HAP-1 (cell line): ENCODE measurements at places on chromosomes 4 and X.

DNA sequence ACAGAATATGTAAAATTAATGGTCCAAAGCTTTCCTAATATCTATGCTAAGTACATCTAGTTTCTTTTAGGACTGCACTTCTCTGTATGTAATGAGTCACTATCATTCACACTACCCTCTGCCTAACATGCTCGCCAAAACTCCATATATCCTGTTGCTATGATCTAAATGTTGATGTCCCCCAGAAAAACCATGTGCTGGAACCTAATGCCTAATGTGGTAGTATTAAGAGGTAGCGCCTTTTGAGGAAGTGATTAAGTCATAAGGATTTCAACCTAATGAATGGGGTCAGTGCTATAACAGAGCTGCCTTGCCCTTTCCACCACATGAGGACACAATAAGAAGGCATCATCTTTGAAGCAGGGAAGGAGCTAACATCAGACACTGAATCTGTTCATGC is 34.9 kb upstream of the NFKB1 start:
- DNase-seq: no peak

DNA sequence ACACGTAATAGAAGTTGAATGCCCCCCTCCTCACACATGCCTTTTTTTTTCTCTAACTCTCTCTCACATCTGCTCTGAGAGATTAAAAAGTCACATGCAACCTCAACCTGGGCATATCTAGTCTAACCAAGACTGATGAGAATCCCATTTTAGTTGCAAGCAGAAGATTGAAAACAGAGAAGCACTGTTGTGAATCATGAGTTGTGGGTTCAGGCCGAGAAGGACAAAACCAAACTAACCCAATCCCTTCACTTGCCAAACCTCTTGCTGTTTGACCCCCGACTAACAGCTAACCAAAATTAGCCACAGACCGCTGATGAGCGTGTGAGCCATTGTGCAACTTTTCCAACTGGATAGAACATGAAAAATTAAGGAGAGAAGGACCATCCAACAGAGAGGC is 31.8 kb downstream of the CXCL1 start:
- no peak for DNase-seq

- DNase-seq: peak; percentile 76
These were observed at the start of gene GYG2 for GRCh38 chrX:2828344-2828958. Gene GYG2, plus strand, starts transcription at chrX:2828930. Its CDS starts 1,259 bp downstream, at chrX:2830189.

DNA sequence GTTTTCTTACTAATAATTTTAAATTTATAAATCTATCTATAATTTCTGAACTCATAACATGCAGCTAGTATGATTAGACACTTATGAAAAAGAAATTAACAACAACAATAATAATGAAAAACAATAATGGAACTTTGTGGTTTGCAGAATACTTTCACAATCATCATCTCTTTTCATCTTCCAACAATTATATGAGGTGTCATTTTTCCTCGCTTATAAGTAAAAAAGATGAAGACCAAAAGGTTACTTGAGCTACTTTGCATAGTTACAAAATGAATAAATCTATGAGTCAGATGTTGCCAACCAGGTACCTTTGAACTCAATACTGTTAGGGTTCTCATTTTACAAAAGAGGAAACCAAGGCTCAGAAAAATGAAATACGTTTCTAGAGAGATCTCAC is 98.5 kb upstream of the ELOVL6 start:
- no peak for DNase-seq
